ENCODE measurements at places on chromosomes 7 and 10. TPM values are rescaled to one million over a fixed set of nuclear protein-coding genes. Genes with fewer than 3 reads are reported as not detected.

The ZNF727 gene
- not detected for total RNA-seq

The MCM10 gene
- total RNA-seq = 71.3 TPM

The SKIDA1 gene
- 0.35 TPM for total RNA-seq

- no peak within 1 kb of the TSS for H3K27ac ChIP-seq
- DNase-seq = no peak
- no peak within 1 kb of the TSS for H3K4me3 ChIP-seq
These were observed at the start of gene THSD7A for GRCh38 chr7:11831736-11832495. TSS of gene THSD7A (minus strand) at chr7:11832198. CDS start at chr7:11831946, 252 bp downstream.

DNA sequence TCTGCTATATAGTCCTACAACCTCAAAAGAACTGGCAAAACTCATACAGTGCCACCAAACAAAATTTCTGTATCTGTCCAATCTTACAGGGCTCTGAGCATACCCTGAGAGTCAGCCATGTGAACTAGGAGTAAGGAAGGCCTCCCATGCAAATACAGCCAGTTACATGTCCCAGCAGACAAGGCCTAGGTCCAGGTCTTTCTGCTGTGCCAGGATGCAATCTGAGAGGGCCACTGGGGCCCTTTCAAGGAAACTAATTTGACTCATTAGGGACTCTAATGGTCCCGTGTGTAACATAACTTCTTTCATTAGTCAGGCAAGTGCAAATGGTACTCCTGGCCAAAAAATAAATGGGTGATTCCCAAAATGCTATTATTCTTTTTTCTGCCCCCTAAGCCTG is 17.9 kb upstream of the HIBADH start:
- no peak for DNase-seq
- no peak overlapping the region for H3K4me3 ChIP-seq
- no peaks in the 10 kb centered on the region for H3K36me3 ChIP-seq
- no peaks in the 10 kb centered on the region for H3K4me1 ChIP-seq
- H3K27me3 ChIP-seq = no peaks in the 10 kb centered on the region

- no peak overlapping the region for H3K27ac ChIP-seq
- H3K4me3 ChIP-seq = no peak overlapping the region
- no peaks in the 10 kb centered on the region for H3K4me1 ChIP-seq
These were observed 44.4 kb downstream of the MYPN start for GRCh38 chr10:68153473-68154210.

DNA sequence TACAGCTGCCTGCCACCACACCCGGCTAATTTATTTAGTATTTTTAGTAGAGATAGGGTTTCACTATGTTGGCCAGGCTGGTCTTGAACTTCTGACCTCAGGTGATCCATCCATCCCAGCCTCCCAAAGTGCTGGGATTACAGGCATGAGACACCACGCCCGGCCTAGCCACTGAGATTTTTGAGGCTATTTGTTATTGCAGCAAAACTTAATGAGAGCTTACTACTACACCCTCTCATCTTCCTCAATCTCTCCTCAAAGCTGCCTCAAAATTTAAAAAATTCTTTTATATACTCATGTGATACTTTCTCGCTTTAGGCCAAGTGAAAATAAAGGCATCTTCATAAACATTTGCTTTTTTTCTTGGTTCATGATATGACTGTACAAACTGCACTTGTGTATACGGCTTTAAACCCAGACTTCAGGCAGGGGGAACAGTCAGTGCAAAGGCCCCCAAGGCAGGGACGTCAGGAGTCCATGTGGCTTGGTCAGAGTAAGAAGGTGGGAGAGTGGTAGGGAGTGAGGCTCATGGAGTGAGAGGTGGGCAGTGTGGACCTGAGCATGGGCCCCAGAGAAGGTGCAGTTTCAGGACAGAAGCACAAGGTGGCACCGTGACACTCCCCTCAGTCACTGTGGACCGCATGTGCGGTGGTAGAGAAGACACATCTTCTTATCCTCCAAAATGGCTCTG is 55.5 kb downstream of the SYPL1 start:
- DNase-seq = peak; percentile 59
- H3K4me1 ChIP-seq = peaks cover 14% of the 10 kb centered on the region
- no peak overlapping the region for H3K27ac ChIP-seq
- H3K27me3 ChIP-seq = no peaks in the 10 kb centered on the region

- no peaks in the 10 kb centered on the region for H3K4me1 ChIP-seq
- no peak overlapping the region for H3K4me3 ChIP-seq
- H3K27ac ChIP-seq = no peak overlapping the region
- DNase-seq = no peak
- H3K27me3 ChIP-seq = no peaks in the 10 kb centered on the region
- no peaks in the 10 kb centered on the region for H3K36me3 ChIP-seq
These were observed 196.3 kb downstream of the JCAD start for GRCh38 chr10:29862923-29863614.

DNA sequence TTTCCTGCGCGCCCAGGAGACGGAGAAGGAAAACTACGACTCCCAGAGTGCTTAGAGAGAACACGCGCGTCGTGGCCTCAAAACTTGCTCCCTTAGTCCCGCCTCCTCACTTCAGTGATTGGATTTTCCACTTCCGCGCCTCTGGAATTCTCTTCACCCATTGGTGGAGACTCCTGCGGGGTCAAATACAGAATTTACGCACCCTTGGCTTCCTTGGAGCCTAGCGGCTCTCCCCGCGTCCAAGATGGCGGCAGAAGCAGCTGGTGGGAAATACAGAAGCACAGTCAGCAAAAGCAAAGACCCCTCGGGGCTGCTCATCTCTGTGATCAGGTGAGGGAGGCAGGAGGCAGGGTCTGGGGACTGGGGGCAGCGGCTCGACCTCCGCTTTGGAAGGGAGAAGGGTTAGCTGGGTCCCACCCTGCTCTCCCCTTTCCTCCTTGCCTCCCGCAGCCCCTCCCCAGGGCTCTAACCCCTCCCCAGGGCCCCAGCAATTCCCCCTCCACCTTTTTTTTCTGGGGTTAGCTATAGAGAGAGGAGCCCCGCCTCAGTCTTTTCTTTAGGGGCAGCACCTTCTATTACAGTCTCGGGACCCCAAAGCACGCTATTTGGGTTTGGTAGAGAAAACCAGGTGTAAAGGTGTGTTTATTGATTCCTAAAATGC is at the start of gene EXOC4:
Gene EXOC4, plus strand, starts transcription at position 221 of the 661 bp plus-strand sequence.
- H3K27me3 ChIP-seq = no peaks in the 10 kb centered on the region
- peak; percentile 95 for DNase-seq
- H3K4me3 ChIP-seq = peak within 1 kb of the TSS; percentile 73

GRCh38 chr7:1952781-1953180 is 280.0 kb downstream of the MAD1L1 start:
- no peak overlapping the region for H3K4me3 ChIP-seq
- DNase-seq = no peak
- H3K27ac ChIP-seq = no peak overlapping the region
- no peaks in the 10 kb centered on the region for H3K36me3 ChIP-seq
- peaks cover 19% of the 10 kb centered on the region for H3K4me1 ChIP-seq

DNA sequence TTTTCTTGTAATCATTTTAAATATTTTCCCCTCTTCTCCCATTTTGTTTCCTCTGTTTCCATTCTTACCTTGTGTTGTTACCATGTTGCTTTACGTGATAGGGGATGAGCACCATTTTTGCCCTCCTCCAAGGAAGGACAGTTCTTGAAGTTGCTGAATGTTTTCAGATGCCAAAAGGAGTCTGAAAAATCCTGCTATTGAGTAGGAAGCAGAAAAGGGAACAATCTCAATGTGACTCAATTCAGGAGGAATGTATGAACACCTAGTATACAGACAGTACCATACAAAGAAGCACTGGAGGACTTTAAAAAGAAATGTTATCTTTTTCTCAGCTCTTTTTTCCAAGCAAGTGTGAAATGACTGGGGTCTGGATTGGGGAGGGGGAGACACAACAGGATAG is 5.1 kb upstream of the NAMPT start:
- peaks cover 7% of the 10 kb centered on the region for H3K4me1 ChIP-seq
- no peak overlapping the region for H3K27ac ChIP-seq
- no peak for DNase-seq
- H3K4me3 ChIP-seq = no peak overlapping the region
- no peaks in the 10 kb centered on the region for H3K27me3 ChIP-seq

DNA sequence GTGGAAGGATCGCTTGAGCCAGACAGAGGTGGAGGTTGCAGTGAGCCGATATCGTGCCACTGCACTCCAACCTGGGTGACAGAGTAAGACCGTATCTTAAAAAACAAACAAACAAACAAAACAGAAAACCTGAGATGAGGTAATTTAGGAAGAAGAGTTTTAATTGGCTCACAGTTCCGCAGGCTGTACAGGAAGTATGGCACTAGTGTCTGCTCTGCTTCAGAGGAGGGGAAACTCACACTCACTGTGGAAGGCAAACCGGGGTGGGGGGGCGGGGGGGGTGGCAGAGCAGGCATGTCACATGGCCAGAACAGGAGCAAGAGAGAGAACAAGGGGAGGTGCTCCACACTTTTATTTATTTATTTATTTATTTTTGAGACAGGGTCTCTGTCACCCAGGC is 5.1 kb downstream of the UBE2D4 start:
- DNase-seq = no peak
- no peaks in the 10 kb centered on the region for H3K36me3 ChIP-seq
- no peaks in the 10 kb centered on the region for H3K27me3 ChIP-seq
- no peak overlapping the region for H3K4me3 ChIP-seq

DNA sequence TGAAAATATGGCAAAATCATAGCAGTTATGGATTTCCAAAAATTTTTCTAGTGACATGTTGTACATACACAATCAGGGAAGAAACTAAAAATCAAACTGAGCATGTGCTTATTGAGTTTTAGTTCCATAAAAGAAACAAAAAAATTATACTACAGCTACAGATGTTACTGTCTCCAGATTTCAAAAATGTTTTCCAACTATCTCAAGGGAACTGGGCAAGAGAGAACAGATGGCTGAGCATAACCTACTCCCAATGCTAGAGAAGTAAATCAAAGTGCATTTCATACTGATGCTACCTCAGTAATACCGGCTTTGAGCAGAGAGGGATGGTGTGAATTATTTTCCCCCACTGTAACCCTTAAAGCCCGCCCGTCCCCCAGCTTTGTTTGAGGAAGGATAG is 40.7 kb upstream of the KMT2C start:
- no peaks in the 10 kb centered on the region for H3K36me3 ChIP-seq
- no peaks in the 10 kb centered on the region for H3K27me3 ChIP-seq
- no peaks in the 10 kb centered on the region for H3K4me1 ChIP-seq
- DNase-seq = no peak

- H3K27me3 ChIP-seq = no peaks in the 10 kb centered on the region
- H3K27ac ChIP-seq = peak overlapping the region; percentile 88
- peaks cover 40% of the 10 kb centered on the region for H3K4me1 ChIP-seq
- peak; percentile 75 for DNase-seq
These were observed 489 bp downstream of the MAP3K8 start for GRCh38 chr10:30434273-30435072.

DNA sequence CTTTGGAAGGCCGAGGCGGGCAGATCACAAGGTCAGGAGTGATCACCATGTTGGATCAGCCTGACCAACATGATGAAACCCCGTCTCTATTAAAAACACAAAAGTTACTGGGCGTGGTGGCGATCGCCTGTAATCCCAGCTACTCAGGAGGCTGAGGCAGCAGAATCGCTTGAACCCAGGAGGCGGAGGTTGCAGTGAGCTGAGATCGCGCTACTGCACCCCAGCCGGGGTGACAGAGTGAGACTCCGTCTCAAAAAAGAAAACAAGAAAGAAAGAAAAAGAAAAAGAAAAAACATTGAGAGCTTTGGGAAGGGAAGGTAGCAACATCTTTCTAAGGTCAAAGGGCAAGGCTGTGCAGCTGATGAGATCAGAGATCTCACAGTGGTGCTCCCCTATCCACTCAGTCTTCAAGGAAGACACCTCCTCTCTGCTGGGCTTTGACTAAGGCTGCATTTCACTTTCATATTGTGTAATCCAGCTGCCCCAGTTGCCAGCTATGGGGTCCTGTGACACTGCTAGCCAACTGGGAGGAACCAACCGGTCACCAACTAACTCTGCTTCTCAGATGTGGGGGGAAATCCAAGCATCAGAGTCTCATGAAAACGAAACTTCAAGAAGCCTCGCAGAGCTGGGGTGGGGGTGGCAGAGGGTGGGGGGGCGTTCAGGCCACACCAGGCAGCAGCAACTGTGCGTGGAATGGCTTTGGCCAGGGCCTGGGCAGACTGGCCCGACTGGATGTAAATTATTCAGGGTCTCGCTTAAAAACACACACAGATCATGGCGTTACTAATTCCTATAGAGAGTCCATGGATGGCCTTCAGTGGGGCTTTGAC is 1.5 kb downstream of the IL15RA start:
- peak overlapping the region; percentile 86 for H3K4me3 ChIP-seq
- peak; percentile 45 for DNase-seq
- peaks cover 28% of the 10 kb centered on the region for H3K4me1 ChIP-seq
- H3K27ac ChIP-seq = peak overlapping the region; percentile 89

- no peaks in the 10 kb centered on the region for H3K27me3 ChIP-seq
- DNase-seq = no peak
- H3K27ac ChIP-seq = no peak overlapping the region
- no peaks in the 10 kb centered on the region for H3K36me3 ChIP-seq
These were observed 933.1 kb upstream of the LRRN3 start for GRCh38 chr7:110157631-110158362.
